ENCODE measurements at places on chromosomes 2 and 18.

DNA sequence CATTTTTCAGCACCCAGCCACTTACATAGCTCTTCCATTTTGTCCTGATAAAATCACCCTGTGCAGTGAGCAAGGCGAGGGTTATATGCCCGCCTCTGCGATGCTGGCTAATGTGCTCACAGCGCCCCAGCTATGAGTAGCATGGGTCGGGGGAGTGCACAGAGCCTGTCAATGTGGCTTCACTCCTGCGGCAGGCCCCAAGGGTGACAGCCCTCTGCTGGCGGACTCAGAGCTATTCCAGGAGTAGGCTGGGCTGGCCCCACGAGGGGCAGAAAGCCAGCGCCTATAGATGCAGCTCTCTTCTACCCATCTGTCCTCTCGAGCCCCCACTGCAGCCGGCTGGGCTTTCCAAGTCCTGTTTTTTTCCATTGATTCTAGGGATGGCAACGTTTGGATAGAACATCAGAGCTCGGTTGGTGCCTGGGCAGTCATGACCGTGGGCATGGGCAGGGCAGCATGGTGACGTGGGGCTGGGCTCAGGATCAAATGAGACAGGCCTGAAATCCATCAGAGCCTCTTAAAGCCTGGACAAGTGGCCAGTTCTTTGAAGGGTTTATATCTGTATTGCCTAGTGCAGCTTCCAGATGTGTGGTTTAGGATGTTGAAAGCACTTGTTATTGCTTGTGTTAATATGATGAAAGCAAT is 134.7 kb downstream of the MCFD2 start:
- no peak for DNase-seq

DNA sequence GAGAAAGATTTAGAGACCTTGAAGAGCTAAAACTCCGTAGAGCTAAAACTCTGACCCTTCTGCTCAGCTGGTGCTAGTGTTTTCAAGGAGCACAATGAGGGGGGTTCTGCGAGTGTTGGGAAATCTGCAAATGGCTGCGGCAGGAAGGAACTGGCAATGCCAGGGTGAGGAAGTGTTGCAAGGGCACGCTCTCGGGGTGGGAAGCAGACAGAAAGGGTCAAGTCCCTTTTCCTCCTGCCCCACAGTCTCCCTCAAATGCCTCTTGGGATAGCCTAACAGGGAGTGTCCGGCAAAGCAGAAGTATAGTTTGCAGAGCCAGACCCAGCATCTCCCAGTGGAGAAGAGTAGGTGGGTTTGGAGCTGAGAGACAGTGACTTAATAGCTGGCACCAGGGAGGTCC is 60.5 kb downstream of the NCAPH start:
- DNase-seq = no peak

- no peak for DNase-seq
Observed at GRCh38 chr2:118403658-118404451, 315.6 kb downstream of the INSIG2 start.

DNA sequence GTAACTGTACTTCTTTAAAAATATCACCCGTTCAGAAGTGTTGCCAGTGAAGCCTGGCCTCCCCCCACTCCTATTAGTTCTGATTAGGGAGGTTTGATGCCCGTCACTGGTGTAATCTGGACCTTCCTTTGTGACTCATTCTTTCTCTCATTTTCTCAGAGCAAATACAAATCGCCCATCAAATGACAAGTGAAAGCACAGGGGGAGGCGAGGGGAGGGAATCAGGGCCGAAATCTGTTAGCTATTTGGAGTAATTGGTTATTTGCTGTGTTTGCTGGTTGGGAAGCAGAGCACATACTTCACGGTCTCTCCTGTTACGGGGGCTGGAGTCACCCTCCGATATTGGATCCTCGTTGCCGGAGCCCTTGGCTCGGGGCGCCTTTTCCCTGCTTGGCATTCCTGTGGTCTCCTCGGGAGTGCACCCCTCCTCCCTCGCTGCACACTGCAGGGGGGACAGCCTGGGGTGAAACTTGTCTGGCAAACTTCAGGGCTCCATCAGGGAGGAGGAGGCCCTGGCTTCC is 178.1 kb downstream of the DYSF start:
- no peak for DNase-seq

- no peak for DNase-seq
Observed at GRCh38 chr2:41933585-41934320, 114.1 kb upstream of the PKDCC start.

- no peak for DNase-seq
Observed at GRCh38 chr2:100417711-100418124, 250 bp upstream of the CHST10 start.

DNA sequence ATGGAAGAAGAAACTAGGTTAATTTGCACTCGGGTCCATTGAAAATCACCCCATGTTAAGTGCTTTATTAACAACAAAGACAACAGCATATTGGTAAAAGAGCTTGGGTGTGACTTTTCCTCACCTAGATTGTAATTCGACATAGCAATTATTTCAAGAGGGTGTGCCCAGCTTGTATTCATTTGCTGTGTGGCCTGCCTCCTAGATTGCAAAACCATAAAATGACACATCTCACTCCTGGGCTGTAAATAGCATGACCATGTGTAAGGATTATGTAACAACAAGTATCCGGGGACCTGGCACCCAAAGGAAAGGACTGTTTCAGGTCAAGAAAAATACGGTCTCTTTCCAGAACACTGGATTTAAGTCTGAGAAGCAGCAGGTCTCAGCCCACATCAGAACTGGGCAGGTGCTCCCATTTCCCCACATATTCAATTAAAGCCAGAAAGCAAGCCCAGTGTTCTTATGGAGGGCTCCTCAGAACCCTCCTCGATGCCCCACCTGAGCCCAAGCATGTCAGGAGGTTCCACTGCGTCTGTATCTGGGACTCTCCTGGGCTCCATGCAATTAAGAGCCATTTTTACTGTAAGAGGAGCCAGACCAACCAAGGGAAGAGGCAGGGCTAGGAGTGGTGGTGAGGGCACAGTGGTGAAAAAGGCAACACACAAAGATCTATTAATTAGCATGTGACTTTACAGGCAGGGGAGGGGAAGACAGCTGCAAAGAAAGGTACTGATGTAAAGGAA is 39.2 kb downstream of the MREG start:
- no peak for DNase-seq

DNA sequence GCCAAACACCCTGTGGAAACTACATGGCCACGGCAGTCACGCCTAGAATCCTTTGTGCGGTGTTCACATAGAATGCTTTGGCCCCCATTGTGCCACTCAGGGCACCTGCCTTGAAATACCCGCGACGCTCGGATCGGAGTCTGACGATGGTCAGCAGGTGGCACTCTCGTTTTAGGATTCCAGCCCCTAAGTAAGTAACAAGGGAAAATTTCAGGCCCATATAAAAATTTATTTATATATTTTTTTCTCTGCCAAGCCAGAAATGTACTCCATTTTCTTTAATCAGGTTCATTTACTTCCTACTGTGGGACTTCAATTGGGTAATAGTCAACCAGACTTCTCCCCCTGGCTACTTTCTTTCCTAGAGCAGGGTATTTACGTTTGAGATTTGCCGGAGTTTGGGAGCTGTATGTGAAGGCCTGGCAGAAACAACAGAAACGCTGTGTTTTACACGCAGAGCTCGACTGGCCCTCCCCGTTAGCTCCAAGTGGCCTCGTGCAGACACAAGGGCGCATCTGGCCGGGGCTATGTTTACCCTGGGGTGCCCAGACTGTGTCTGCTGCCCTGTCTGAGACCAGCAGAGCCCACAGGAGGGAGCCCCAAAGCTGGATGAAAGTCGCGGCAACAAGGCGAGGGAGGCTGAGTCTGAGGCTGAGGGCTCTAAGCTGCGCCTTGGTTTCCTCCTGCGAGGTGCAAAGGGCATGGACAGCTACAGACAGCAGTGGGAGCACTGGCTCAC is 41.6 kb downstream of the LRRC30 start:
- DNase-seq = no peak

- DNase-seq = no peak
Observed at GRCh38 chr2:215811409-215812345, 201.7 kb downstream of the MREG start.
